ENCODE measurements at places on chromosomes 4 and X.

DNA sequence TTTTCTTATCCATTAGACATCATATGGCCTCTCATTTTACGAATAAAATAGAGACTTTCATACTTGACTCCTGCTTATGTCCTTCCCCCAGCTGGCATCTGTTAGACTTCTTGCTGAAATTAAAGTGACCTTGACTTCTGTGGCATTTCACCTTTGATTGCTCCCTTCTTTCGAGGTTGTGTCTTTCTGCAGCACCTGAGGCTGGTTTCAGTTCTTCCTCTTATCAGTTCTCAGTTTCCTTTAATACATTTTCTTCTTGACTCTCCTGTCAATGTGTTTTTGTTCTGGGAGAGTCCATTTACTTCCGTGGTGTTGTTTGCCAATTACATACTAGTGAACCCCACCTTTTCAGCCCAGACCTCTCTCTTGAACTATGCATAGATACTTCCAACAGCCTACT is 81.6 kb downstream of the RBPJ start:
- no peak for DNase-seq

DNA sequence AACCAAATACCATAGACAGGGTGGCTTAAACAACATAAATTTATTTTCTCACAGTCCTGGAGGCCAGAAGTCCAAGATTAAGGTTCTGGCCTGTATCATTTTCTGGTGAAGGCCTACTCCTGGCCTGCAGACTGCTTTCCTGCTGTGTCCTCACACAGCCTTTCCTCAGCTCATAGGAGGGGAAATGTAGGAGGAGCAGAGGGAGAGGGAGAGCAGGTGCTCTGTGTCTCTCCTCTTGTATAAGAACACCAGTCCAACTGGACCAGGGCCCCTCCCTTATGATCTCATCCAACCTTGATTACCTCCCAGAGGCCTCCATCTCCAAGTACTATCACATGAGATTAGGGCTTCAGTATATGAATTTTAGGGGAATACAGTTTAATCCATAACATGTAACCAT is 34.3 kb downstream of the RAPGEF2 start:
- DNase-seq = no peak

- no peak for DNase-seq
These were observed 64.6 kb downstream of the KDM5C start for GRCh38 chrX:53160297-53160983.

DNA sequence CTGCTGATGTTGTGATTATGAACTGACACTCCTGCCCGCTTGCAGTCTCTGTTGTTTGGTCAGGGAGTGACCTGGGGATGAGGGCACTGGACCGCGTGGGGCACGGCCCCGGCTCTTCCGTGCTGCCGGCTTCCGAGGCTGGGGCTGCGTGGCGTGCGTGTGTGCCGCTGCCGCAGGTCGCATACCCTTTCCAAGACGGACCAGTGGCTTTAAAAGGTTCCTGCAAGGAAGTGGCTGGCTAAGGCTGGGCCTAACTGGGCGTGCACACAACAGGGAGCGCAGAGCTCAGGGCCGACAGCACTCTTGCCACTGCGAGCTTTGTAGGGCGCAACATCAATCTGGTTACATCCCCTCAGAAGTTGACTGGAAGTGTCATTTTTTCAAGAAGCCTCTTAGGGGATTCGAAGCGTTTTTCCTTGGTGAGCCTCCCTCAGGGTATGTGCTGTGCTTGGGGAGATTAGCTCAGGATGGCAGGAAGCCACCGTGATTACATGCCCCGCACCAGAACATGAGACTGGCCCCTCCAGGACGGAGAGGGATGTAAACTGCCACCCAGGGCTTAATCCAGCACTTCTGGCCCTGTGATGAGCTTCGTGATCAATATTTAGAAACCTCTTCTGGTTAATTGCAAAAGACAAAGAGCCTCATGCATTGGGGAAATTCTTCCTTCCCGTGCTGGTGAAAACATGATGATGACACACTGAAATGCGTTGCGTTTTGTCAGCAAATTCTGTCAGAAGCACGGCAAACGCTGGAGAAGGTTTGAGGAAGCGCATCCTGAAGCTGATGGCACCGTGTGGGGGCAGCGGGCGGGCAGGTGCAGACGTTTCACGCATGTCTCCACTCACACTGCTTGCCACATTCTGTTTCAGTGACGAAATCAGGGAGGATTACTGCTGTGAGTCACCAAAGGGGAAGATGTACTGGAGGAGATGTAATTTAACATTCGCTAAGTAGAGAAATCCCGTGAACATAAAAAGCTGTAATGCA is 11.1 kb downstream of the MAEA start:
- peak; percentile 15 for DNase-seq

DNA sequence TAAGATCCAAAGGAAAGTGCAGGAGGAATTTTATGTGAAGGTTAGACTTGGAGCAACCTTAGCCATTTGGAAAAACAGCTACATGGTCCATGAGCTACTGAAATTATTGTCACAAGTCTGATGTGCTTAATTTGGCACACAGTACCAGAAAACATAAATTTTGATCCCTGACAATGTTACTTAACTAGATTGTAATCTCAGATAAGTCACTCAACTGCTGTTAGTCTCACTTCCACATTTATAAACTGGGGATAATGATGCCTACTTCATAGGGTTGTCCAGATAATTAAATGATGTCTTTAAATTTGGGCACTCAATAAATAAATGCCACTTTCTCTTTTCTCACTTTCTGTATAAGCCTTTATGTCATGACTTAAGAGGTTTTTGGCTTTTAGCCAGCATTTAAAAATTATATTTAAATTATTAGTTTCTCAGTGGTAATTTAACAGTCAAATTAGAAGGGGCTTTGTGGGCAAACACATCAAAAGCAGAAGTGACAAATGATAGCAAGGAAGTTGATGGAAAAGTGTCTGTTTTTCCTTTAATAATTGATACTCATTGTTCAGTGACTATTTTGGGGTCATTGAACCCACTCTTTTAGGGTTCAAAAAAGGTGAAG is 58.3 kb downstream of the PAQR3 start:
- DNase-seq = no peak

DNA sequence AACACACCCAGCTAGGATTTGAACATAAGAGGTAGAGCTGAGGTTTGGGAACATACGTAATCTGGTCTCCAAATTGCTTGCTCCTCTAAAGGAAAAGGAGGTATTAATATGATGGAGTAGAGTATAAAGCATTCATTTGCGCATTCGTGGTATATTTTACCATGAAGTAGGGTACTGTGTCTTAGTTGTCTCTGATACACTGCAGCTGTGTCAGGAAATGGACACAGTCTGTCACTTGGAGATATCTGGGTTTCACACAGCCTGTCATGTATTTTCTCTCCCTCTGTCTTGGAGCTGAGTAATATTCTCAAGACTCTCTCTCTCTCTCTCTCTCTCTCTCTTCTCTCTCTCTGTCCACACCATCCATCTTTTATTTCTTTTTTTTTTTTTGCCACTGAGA is 274.8 kb upstream of the UGT8 start:
- DNase-seq = no peak

GRCh38 chr4:83851261-83852084 is 315.6 kb downstream of the GPAT3 start:
- no peak for DNase-seq

DNA sequence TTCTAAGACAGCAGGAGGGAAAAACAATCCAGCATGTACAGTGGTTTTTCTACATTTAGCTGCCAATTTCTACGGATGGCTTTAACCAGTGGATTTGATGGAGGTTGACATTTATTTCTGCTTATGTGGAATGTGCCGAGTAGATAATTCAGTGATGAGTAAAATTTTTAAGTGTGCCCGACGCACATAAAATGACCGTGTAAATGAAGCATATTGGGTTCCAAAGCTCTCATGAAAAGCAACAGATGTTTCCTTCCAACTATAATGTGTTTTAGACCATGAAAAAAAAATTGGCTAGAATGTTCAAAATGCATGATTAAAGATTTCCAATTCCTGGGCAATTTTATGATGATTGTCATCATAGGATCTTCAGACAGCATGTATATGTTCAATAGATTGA is 14.1 kb downstream of the INPP4B start:
- DNase-seq = no peak

- peak; percentile 25 for DNase-seq
These were observed at the start of gene ZDHHC15 for GRCh38 chrX:75522565-75523431. Gene ZDHHC15, minus strand, starts transcription at chrX:75523037. Its CDS starts 13 bp downstream, at chrX:75523024.

DNA sequence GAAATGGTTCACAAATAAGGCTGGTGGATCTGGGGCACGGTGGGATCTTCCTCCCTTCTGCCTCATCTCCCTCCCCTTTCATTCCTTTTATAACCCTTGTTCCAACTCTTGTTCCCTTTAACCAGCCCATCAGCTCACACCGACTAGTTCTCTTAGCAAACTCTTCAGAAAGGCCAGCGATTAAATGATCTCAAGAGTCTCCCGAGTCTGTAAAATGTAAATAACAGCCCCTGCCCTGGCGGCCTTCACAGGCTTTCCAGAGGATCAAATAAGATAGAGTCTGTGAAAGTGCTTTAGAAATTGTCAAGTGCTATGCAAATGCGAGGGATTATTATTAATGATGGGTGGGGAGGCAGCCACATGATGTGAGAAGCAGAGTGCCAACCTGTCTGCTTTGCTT is 27.1 kb downstream of the TSC22D3 start:
- no peak for DNase-seq

GRCh38 chrX:49193542-49193964 is 6.4 kb downstream of the SYP start:
- no peak for DNase-seq

GRCh38 chrX:30702736-30703135 is 49.5 kb downstream of the GK start:
- no peak for DNase-seq

DNA sequence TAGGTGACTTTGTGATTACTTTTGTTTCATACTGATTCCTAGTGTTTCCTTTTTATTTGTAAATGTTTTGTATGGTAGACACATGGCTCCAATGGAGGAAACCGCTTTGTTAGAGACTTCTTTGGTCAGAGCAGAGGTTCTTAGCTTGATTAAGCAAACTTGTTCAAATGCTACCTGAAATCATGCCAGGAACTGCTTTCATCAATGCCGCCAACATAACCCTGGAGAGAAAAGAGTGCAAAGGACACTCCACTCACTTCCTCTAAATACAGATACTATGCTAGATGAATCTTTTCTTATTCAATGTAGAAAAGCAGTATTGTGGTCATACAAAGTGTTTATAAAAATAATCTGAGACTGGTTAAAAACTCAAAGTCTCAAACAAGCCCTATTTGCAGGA is 25.7 kb upstream of the COX7B2 start:
- no peak for DNase-seq

- no peak for DNase-seq
These were observed 249.7 kb upstream of the TTC29 start for GRCh38 chr4:147195386-147195785.

DNA sequence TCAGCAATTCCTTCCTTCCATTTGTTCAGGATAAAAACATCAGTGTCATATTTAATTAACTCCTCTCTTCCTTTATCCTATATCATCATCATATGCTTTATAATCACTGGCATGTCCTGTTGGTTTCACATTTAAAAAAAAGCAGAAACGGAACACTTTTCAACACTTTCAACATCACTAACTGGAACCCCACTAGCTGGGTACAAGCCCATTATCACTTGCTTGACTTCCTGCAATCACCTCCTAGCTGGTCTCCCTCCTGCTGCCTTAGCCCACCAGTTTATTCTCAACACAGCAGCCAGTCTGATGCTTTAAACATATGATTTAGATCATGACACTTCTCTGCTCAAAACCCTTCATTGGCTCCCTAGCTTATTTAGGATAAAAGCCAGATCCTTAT is 116.4 kb upstream of the LSM6 start:
- DNase-seq = no peak

DNA sequence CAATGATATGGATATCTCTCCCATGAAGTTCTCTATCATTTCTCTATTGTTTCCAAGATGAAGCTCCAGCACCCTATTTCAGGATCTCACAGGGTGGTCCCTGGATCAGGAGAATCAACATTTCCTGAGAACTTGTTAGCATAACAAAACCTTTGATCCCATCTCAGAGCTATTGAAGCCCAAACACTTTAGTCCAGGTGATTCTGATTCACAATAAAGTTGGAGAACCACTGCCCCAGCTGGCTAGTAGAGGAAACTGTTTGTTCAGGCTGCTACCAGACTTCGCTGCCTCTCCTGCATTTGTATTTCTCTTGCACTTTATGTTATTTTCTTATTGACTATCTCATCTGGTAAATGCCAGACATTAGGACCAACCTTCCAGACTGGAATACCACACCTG is 65.4 kb downstream of the CEP44 start:
- DNase-seq = no peak

- no peak for DNase-seq
These were observed 25.4 kb upstream of the LIMCH1 start for GRCh38 chr4:41512596-41512995.

- no peak for DNase-seq
These were observed 486.2 kb downstream of the RPA4 start for GRCh38 chrX:97369947-97370346.

DNA sequence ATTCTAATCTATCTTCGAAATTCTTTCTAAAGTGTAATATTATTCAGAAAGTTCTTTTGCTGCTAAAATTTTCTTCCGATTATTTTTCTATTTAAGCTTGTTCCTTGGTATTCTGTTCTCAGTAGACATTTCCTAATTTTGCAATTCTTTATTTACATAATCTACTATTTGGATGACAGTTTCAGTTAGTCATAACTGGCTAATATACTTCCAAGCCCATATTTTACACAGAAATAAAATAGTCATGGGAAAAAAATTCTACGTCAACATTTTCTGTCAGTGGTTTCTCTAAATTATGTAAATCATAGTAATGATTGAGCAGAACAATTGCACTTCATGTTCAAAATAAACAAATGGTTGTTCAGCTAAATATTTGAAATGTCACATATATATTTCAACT is 178.0 kb upstream of the ANKRD50 start:
- no peak for DNase-seq

DNA sequence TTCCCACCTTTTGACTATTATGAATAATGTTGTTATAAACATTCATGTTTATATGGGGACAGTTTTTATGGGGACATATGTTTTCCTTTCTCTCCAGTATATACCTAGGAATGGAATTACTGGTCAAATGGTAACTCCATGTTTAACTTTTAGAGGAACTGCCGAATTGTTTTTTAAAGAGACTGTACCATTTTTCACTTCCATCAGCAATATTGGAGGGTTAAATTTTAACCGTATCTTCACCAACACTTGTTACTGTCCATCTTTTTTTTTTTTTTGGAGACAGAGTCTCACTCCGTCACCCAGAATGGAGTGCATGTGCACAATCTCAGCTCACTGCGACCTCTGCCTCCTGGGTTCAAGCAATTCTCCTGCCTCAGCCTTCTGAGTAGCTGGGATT is 46.4 kb upstream of the PRPS1 start:
- DNase-seq = no peak

DNA sequence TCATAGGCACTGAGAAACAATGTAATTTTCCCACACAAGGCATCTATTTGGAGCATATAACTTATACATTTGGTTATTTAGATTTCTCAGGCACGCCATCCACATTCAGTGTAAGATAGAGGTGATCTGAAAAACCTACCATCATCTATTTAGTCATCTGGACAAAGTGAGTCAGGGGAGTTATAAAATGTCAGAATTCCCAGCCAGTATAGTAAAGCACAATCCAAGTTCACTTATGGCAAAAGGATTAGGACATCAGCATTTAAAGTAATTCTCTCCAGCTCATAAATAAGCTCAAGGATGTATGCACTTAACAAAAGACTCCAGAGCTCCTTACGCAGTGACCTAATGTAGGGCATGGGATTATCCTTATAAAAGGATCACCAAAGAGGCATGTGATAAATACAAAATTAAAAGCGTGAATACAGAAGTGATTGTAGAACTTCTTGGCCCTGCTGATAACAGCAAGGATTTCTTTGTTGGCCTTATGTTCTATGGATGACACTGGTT is 65.3 kb upstream of the DCLK2 start:
- no peak for DNase-seq
